ENCODE measurements at places on chromosomes 2 and 18. TPM values are rescaled to one million over a fixed set of nuclear protein-coding genes. Genes with fewer than 3 reads are reported as not detected.

DNA sequence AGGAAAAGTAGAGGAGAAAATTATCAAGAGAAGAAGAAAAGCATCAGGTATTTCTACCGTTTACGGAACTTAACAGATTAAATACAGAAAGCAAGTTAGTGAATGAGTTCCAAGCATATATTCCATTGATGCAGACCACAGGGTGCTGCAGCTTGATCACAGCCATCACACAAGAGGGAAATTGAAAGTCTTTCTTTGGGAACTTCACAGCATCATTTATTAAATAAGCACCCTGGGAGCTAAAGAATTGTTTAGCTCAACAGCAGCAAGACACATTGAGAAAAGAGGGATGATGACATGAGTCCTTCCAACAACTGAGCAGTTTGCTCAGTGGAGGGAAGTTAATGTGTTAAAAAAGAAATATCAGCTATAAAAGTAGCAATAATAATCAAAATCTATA, 69.3 kb upstream of the DYNC1I2 start:
- DNase-seq = no peak

DNA sequence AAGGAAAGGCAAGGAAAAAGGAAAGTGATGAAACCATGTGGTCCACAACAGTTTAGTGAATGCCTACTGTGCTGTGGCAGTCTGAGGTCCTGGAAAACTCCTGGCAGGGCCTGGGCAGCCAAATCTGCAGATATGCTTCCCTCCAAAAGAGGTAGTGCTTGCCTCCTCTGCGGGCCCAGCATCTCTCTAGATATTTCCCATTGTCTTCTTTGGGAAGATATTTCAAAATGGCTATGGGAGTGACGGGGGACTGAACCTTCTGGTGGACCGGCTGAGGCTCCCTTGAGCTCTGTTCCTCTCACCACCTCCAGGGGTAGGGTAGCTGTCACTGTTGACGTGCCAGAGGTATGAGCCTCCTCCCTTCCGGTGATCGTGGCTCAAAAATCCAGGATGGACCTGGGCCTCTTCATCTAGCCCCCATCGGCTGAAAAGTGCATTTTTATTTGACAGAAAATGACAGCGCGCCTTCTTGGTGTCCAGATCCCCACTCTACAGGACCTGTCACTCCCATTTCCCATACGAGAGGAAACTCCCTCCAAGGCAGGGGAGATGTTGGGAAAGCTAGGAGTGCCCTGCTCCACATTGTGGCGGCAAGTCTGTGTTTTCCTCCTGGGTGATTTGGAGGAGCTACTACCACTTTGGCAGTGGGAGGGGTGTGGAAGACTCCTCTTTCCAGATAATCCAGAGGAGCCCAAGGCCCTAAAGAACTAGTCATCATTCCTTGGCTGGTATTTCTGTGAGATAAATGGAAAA, 9.4 kb upstream of the PAX3 start:
- no peak for DNase-seq

DNA sequence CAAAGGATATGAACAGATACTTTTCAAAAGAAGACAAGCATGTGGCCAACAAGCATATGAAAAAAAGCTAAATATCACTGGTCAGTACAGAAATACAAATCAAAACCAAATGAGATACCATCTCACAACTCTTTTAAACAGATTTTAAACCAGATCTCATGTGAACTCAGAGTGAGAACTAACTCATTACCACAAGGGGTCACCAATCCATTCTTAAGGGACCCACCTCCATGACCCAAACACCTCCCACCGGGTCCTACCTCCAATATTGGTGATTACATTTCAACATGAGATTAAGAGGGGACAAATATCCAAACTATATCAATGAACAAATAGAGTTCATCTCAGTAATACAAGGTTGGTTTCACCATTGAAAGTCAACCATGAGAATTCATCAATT, 319.8 kb upstream of the GULP1 start:
- no peak for DNase-seq

DNA sequence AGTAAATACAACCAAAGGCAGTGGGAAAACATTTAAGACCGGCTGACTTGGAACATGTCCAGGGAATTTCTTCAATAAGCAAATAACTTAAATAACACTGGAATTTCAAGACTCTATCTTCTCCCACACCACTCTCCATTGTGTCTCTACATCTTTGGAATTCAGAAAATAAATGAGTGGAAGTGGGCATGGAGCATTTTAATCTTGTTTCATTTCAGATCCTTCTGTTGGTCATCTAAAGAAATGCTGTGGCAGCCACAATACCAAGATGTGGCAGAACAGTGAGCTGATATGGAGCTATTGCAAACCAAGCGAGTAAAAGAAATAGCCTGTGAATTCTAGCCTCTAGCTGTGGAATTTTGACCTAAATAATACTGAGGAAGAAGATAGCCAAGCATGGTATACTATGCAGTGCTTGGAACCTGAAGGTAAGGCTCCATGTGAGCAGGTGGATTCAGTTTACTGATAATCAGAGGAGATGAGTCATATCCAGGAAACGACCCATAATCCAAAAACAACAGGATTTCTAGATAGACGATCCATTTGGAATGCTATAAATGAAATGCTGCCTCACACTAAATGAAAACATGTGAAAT, 157.1 kb upstream of the SCN7A start:
- no peak for DNase-seq

DNA sequence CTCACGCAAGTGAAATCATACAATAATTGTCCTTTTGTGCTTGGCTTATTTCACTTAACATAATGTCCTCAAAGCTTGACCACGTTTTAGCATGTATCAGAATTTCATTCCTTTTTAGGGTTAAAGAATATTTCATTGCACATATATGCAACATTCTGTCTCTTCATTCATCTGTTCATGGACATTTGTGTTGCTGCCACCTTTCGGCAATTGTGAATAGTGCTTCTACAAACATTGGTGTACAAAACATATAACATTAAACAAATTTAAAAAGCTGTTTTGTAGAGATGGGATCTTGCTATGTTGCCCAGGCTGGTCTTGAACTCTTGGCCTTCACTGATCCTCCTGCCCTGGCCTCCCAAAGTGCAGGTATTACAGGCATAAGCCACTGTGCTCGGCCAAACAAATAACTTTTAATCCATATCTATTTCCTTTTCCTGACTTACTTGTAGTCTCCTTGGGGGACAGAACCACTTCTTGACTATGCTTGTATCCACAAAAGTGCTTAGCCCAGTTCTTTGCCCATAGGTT, 209.3 kb downstream of the SLC4A3 start:
- DNase-seq = no peak

DNA sequence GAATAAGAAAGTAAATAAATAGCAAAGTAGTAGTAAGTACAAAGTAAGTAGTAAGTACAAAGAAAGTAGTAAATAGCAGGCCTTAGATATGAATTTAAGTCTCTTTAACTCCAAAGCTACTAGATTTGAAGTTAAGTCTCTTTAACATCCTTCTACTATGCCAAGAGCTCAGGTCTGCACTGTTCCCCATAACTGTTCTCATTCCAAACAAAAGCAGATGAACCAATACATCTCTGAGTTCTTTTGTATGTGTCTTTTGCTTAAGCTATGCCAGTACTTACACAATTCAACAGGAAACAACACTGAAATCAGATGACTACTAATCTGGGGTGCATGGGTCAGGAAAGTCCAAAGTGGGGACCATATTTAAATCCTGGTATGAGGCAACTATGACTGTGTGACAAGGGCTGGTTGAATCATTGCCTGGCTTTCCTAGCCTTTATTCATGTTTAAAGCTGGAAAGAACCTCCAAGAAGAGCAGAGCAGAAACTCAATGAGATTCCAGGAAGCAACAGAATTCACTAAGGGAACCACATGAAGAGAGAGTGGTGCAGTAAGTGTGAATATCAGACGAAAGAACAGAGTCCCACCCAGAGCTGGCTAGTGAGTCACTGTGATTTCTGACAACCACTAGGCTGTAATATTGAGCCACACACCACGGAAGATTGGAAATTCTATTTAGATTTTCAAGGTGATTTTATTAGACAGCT, 51.0 kb upstream of the CYP26B1 start:
- peak; percentile 47 for DNase-seq

- no peak for DNase-seq
These were observed 197.5 kb upstream of the CHAC2 start for GRCh38 chr2:53569957-53570727.

- no peak for DNase-seq
These were observed 105.6 kb downstream of the HNRNPLL start for GRCh38 chr2:38496927-38497669.

DNA sequence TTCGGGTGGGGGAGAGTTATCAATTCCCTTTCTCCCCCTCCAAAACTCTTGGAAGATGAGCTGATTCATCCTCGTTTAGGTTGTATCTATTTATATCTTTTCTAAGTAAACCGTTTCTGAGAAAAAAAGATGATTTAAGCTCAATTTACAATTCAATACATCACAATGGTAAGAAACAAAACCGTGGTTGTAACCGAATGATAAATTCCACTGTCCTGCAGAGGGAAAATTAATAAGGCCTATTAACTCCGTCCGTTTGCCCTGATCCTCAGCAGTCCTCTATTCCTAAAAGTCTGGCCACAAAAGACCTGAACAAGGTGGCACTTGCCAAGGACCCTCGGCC, 286.2 kb downstream of the TCF4 start:
- no peak for DNase-seq

GRCh38 chr2:26317377-26318105, 28.4 kb upstream of the SELENOI start:
- no peak for DNase-seq

- peak; percentile 39 for DNase-seq
These were observed 22.8 kb upstream of the DNAH6 start for GRCh38 chr2:84493514-84493913.

GRCh38 chr18:32057624-32058165, 34.0 kb upstream of the RNF138 start:
- no peak for DNase-seq

GRCh38 chr18:3171631-3172030, 48.1 kb downstream of the MYOM1 start:
- DNase-seq = no peak

GRCh38 chr2:197598450-197598849, 76.9 kb downstream of the RFTN2 start:
- no peak for DNase-seq

DNA sequence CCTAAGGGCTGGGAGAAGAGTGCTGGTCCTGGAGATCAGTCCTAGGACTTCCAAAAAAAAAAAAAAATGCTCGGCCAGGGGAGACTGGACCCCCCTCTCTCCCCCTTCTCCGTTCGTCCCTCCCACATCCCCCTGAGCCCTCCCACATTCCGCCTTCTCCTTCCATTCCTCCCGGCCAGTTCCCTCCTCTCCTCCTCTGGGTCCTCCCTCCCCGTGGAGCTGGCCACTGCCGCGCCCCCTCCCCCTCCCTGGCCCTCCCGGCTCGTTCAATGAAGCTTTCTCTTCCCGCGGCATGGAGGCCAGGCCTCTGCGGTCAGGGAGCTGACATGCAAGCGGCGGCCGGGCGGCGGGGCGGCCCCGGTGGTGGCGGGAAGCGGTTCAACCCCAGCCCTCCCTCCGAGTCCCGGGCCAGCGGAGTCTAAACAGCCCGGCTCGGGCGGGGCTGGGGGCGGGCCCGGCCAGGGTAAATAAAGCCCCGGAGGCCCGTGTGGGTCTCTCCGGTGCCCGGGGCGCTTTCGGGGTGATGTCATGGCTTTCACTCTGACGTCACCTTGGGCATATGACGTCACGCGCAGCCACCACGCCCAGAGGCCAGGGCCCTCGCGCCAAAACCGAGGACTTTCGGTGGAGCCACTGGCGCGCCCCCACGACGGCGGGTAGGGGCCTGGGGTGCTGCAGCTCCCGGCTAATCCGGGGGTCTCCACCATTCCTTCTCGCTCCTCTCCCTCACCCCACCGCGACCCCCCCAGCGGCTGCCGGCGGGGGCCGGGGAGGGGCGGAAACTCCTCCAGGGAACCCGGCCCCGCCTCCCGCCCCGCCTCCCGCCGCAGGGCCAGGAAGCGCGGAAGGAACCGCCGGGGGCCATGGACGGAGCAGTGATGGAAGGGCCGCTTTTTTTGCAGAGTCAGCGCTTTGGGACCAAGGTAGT, at the start of the genes DOK1 and LOXL3:
Gene DOK1 (plus strand): TSS at position 829 of the 928 bp plus-strand sequence. CDS start 35 bp downstream, at position 864.
Gene LOXL3 (minus strand): TSS at position 51 of the 928 bp plus-strand sequence. CDS start 1,308 bp downstream, outside the sequence.
- no peak for DNase-seq

GRCh38 chr2:79782576-79783452, 270.0 kb downstream of the CTNNA2 start:
- DNase-seq = no peak

- no peak for DNase-seq
These were observed 344.1 kb upstream of the FANCL start for GRCh38 chr2:58585233-58585632.

DNA sequence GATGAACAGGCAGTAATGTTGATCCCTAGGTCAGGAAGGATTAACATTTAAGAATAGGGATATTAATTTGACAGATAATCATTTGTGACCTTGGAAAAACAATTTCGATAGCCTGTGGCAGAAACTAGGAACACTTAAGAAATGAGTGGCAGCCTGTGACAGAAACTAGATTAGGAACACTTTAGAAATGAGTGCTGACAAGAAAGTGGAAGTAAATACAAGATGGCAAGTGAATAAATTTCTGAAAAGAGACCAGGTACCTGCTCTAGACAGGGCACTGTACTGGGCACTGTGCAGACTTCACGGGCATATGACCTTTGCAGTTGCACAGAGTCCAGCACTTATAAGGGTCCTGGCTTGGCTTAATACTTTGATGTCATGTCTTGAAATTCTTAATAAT, 5.5 kb upstream of the HNRNPA3 start:
- no peak for DNase-seq

GRCh38 chr2:46831051-46831868, 84.3 kb downstream of the MCFD2 start:
- DNase-seq = no peak

DNA sequence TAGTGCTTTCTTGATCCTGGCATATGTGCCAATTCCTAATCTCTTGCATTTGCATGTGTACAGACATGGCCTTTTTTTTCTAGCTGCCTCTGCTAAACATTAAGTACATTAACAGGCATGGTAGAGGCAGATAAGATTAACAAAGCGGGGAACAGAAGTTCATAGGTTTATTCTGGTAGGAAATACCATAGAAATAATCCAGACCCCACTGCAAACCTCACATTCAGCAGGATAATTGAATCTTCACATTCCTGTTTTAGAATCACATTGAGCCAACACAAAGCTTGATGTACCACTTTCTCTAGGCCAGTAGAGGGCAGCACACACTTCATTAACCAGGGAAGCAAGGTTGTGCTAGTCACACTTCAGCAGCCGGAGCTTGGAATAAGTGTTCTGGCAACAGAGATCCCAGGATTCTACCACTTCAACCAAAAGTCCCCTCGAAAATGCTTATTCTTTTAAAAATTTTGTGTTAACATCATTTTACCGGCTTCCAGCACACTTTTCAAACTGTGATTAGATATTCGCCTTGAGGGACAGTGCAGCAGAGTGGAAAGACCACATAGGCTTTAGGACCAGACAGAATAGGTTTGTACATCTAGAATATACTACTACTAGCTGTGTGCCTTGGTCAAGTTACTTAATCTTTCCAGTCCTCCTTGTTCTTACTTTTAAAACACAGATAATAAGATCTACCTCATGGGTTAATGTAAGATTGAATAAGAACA, 420.2 kb upstream of the CHST9 start:
- peak; percentile 58 for DNase-seq

- no peak for DNase-seq
These were observed 1.2 kb upstream of the UGT1A1 start for GRCh38 chr2:233758849-233759248.

The BUB1 gene
- total RNA-seq = 55.9 TPM

The KCTD1 gene
- total RNA-seq = 46.6 TPM

The CHRNA1 gene
- total RNA-seq = not detected

The CRYGD gene
- not detected for total RNA-seq

The GNLY gene
- not detected for total RNA-seq

The COL4A4 gene
- 1.5 TPM for total RNA-seq

The C18orf32 gene
- total RNA-seq = 25.4 TPM

The NAT8 gene
- total RNA-seq = not detected

The COL3A1 gene
- 0.24 TPM for total RNA-seq

The UBR3 gene
- total RNA-seq = 13.2 TPM

The ACVR1C gene
- total RNA-seq = 0.07 TPM

Data from foreskin keratinocyte (primary cell).